ENCODE measurements at places on chromosomes 6 and 20.

DNA sequence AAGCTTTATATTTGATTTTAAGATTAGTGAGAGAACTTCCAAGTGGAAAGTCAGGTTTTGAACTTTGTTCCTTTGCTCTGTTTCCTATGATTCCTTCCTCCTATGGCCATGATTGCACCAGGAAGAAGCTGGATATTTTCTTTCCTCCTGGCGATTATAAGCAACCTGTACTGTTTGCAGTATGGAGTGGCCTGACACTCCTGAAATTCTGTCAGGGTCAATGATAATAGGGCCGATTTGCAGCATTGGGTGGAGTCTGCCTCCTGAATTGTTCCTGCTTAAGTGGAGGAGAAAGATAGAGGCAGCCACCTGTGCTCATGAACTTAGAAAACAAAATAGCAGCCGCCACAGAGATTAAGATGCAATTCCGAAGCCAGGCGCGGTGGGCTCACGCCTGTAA, 9.8 kb upstream of the FAM217A start:
- H3K4me3 ChIP-seq: no peak overlapping the region
- H3K27ac ChIP-seq: no peak overlapping the region
- no peaks in the 10 kb centered on the region for H3K36me3 ChIP-seq

DNA sequence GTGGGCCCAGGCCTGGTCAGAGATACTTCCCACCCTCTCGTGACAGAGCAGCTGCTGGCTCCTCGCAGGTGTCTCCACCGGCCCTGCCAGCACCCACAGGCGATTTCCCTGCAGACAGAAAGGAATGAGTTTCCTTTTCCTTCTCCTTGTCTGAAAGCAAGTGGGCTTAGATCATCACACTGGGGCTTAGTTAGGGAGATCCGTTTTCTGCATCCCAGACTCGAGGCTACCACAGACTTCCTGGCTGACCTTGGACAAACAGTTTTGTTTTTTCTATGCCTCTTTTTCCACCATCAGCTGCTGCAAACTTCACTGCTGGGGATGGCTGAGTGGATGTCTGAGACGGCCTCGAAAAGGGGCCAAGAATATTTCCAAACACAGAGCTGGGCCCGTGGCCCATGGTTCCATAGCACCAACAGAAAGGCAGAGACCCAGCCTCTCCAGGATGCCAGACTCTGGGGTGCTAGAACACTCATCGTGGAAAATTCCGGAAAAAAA, 86.5 kb downstream of the BANF2 start:
- no peak overlapping the region for H3K4me3 ChIP-seq
- no peak overlapping the region for H3K27ac ChIP-seq

DNA sequence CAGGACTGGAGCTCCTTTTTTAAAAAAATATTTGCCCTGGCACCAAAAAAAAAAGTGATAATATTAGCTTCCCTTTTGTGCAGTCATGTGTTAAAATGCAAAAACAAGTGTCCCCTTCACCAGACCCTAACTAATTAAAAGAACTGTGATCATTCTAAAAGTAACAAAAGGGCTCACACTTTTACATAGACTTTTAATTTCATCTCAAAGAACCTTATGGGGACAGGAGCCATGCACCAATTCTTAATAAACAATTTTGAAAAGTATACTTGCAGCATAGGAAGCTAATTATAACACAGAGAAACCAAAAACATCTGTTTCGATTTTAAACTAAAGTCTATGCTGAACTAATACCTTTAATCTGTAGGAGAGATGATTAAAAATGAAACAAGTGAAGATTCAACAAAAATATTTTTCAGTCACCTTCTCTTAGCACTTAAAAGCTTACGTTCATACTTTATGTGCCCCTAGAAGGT, 17.3 kb downstream of the STX7 start:
- no peak for DNase-seq
- no peak overlapping the region for H3K4me3 ChIP-seq
- no peaks in the 10 kb centered on the region for H3K27me3 ChIP-seq
- H3K4me1 ChIP-seq: peaks cover 6% of the 10 kb centered on the region

DNA sequence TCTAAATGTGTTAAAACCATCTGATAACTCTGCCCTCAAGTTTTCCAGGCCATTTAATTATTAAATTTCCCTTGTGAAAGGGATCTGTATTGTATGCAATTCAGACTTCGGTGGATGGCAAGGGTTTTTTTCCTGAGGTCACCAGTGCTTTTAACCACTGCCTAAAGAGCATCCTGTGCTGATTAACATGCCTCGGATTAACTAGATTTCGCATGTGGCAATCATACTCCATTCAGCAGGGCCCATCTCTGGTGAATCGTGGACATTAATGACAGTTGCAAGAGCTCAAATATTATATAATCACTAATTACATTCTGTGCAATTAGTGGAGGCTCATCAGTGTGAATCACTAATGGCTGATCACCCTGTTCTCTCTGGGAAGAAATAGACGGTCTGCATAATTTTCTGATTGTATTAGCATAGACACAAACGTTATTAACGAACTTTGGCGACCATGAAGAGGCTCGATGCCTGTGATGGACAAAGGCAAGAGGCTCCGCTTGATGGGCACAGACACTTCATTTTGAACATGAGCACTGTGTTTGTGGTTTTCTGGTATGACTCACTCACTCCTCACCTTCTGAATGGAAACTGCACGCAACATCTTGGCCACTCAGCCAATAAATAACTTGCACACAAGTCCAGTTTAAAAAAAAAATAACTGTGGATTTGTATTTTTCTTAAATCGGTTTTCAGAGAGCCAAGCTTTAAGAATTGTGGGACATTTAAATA, 31.4 kb downstream of the LINC00237 start:
- no peaks in the 10 kb centered on the region for H3K4me1 ChIP-seq
- no peak overlapping the region for H3K4me3 ChIP-seq
- H3K27ac ChIP-seq: no peak overlapping the region
- H3K27me3 ChIP-seq: no peaks in the 10 kb centered on the region
- no peaks in the 10 kb centered on the region for H3K36me3 ChIP-seq

DNA sequence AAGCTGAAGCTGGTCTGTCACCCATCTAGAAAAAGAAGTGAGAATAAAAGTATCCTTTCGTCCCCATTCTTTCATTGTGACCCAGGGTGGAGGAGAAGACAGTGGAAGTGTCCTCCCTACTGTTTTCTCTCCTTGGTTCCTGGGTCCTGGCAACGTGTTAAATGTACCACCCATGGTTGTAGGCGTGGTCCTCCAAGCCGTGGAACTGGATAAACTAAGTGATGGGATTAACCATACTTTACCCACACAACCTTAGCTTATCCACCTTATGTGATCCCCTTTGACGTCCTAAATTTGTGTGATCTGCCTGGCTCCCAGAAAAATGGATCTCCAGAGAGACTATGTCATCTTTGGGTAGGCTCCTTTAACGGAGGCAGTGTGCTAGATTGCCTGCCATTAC, 47.4 kb downstream of the HLA-DPB1 start:
- peaks cover 44% of the 10 kb centered on the region for H3K4me1 ChIP-seq
- no peak for DNase-seq

GRCh38 chr6:67717281-67717680, 917.8 kb upstream of the ADGRB3 start:
- H3K27me3 ChIP-seq: no peaks in the 10 kb centered on the region
- H3K36me3 ChIP-seq: no peaks in the 10 kb centered on the region
- H3K4me3 ChIP-seq: no peak overlapping the region
- no peaks in the 10 kb centered on the region for H3K4me1 ChIP-seq
- DNase-seq: no peak
- no peak overlapping the region for H3K27ac ChIP-seq

GRCh38 chr20:42366626-42367025, 748.4 kb upstream of the CHD6 start:
- no peak overlapping the region for H3K4me3 ChIP-seq
- peaks cover 7% of the 10 kb centered on the region for H3K36me3 ChIP-seq
- no peak for DNase-seq
- H3K4me1 ChIP-seq: no peaks in the 10 kb centered on the region

- peak; percentile 56 for DNase-seq
- no peaks in the 10 kb centered on the region for H3K36me3 ChIP-seq
- H3K4me3 ChIP-seq: peak overlapping the region; percentile 88
- H3K27me3 ChIP-seq: peaks cover 10% of the 10 kb centered on the region
Measured at GRCh38 chr20:5000263-5001173, 792 bp downstream of the SLC23A2 start.

DNA sequence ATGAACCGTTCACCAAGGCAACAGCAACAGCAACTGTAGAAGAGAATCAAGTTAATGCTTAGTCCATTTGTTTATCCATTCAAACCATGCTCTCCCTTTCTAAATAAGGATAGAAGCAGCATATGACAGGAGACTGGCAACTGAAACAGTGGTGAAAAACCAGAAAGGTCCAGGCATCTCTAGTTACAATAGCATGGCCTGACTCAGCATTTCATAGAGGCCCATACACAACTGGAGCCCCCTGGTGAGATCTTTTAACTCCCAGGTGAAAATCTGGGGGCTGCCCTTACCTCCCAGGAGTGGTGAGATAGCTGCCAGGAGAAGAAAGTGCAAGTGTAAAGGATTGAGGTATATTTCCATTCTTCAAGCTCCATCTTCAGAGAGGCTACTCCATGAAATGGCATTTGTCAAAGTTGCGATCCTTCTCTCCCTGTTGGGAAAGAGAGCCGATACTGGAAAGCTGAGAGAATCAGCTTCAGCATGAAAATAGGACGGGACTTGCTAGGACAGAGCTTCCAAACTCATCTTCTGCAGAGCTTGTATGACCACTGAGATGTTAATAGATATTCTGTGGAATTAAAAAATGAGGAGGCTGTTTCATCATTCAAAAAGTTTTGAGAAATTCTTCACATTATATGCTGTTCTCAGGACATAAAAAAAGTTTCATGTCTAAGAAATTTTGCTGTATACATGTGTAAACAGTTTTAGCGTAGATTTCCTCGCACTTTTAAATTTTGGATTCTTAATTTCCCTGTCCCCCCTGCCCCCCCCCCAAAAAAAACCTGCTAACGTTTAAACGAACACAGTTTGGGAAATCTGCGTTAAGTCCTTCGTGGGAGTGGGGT, 10.9 kb upstream of the SLC2A12 start:
- peak; percentile 79 for DNase-seq
- peaks cover 14% of the 10 kb centered on the region for H3K4me1 ChIP-seq
- H3K36me3 ChIP-seq: no peaks in the 10 kb centered on the region
- peak overlapping the region; percentile 56 for H3K27ac ChIP-seq
- H3K27me3 ChIP-seq: no peaks in the 10 kb centered on the region

- H3K27me3 ChIP-seq: no peaks in the 10 kb centered on the region
- no peaks in the 10 kb centered on the region for H3K36me3 ChIP-seq
- H3K4me1 ChIP-seq: peaks cover 16% of the 10 kb centered on the region
Measured at GRCh38 chr6:170405311-170405975, 98.9 kb downstream of the FAM120B start.

- H3K27ac ChIP-seq: no peak overlapping the region
- H3K27me3 ChIP-seq: no peaks in the 10 kb centered on the region
- H3K4me3 ChIP-seq: no peak overlapping the region
Measured at GRCh38 chr20:22810030-22810429, 225.1 kb upstream of the SSTR4 start.

GRCh38 chr6:125954735-125955339, 1.7 kb upstream of the HINT3 start:
- H3K36me3 ChIP-seq: no peaks in the 10 kb centered on the region
- DNase-seq: no peak
- peaks cover 13% of the 10 kb centered on the region for H3K4me1 ChIP-seq
- no peak overlapping the region for H3K4me3 ChIP-seq
- H3K27me3 ChIP-seq: no peaks in the 10 kb centered on the region

DNA sequence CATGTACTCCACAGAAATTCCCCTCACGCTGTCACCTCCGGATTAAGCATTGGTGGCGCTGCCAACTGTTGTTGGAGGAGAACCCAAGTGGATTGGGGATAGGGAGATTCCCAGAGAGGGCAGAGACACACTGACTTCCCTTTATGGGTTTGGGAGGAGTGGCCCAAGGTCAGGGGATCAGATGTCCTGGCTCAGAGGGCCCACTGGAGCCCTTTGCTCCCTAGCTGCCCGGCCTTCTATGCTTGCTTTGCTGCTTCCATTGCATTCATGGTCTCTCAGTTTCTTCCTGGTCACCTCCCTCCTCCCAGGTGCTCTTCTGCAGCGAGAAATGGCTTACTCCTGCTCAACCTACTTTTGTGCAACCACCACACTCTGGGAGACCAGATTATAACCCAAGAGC, 14.3 kb downstream of the CUL9 start:
- no peaks in the 10 kb centered on the region for H3K4me1 ChIP-seq
- no peak overlapping the region for H3K27ac ChIP-seq
- no peak for DNase-seq
- no peaks in the 10 kb centered on the region for H3K36me3 ChIP-seq
- no peak overlapping the region for H3K4me3 ChIP-seq

DNA sequence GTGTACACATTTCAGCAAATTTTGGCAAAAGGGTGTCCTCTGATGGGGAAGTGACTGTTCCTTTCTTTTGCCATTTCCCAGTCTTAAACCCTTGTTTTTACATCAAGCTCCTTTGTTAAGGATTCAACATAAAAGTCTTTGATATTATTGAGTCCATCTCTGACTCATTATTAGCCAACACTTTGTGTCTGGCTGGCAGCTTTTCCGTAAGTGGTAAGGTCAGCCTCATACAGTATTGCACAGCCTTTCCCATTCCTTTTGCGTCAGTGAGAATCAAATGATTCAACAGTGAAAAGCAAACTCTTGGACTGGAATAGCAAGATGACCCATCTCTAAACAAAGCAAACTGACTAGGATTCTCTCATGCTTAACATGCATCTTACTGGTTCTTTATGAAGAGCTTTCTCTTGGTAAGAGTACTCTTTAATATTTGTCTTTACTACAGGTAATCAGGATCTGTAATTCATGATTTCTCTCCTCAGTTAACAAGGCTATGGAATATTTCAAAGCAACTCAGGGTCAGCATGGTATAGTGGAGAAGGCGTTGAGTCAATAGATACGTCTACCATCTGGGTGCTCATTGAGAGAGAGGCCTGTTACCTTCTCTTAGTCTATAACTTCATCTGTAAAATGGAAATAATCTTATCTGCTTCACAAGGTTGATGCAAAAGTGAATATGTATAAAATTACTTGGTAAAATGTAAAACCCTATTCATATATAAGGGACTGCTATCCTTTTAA, 183.6 kb downstream of the PRL start:
- no peak for DNase-seq
- H3K36me3 ChIP-seq: 0 out of 2 replicates have a peak, but pooled peaks cover 8% of the 10 kb centered on the region
- H3K27me3 ChIP-seq: no peaks in the 10 kb centered on the region
- no peaks in the 10 kb centered on the region for H3K4me1 ChIP-seq

- no peak for DNase-seq
- H3K4me1 ChIP-seq: no peaks in the 10 kb centered on the region
- H3K27ac ChIP-seq: no peak overlapping the region
- H3K27me3 ChIP-seq: no peaks in the 10 kb centered on the region
Measured at GRCh38 chr20:62787321-62787720, 9.0 kb upstream of the MRGBP start.

- peaks cover 13% of the 10 kb centered on the region for H3K4me1 ChIP-seq
- peak overlapping the region; percentile 49 for H3K4me3 ChIP-seq
- peak; percentile 55 for DNase-seq
- no peak overlapping the region for H3K27ac ChIP-seq
- H3K27me3 ChIP-seq: peaks cover 97% of the 10 kb centered on the region
- H3K36me3 ChIP-seq: no peaks in the 10 kb centered on the region
Measured at GRCh38 chr6:149990661-149991471, 27.1 kb downstream of the ULBP1 start.

DNA sequence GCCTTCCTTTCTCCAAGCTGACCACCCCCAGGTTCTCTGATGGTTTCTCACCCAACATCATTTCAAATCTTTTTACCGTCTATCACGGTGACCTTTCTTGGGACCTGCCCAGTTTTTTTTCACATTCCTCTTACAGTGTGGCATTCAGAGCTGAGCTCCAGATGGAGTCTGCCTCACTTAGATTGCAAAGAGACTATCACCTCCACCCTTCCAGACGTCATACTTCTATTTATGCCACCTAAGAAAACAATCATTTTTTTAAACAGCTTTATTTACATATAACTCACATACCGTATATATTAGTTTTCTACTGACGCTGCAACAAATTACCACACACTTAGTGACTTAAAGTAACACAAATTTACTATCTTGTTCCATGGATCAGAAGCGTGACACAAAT, 32.3 kb upstream of the CTNNBL1 start:
- no peaks in the 10 kb centered on the region for H3K36me3 ChIP-seq
- no peak overlapping the region for H3K27ac ChIP-seq
- peaks cover 16% of the 10 kb centered on the region for H3K4me1 ChIP-seq
- no peak for DNase-seq

All from GM23338 (cell line).